ENCODE measurements at places on chromosomes 1 and 21.

DNA sequence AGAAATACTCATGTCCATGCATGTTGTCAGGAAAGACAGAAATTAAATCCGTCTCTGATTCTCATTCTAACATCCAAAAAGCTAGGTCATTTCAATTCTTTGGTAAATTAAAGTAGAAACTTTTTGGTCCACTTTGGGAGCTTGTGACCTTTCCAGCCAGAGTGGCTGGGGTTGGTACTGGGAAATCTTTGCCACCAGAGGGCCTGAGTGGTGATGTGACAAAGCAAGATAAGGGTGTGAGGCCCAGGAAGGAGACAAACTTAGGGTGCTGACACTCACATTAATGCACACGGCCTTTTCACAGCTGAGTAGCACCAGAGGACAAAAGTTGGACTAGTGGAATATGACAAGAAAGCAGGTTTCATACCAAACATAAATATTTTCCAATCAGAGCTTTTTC is 144.3 kb downstream of the DNM3 start:
- peak; percentile 18 for DNase-seq

GRCh38 chr1:18241891-18242290 is 134.3 kb downstream of the IGSF21 start:
- no peak for DNase-seq

DNA sequence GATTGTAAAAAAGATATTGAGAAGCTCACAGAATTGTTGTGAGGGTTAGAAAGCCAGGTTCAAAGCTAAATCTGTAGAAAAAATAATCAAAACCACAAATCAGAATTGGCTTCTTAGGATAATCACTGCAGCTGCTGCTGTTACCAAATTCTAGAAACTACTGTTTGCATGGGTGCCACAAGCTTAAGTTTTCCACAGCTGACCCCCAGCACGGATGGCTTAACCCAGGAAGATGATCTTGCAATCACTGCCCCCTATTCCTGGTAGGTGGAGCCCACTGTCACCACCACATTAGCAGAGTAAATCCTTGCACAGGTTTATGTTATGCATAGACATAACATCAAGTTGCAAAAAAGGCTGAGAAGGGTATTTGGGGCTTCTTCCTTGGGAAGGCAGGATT is 877.8 kb upstream of the ADGRL2 start:
- DNase-seq: no peak

GRCh38 chr1:32082022-32082421 is 9.3 kb downstream of the TMEM39B start:
- no peak for DNase-seq

- no peak for DNase-seq
Measured at GRCh38 chr1:96234299-96234698, 487.3 kb upstream of the PTBP2 start.

- DNase-seq: no peak
Measured at GRCh38 chr1:21287905-21288514, 2.3 kb downstream of the ECE1 start.

DNA sequence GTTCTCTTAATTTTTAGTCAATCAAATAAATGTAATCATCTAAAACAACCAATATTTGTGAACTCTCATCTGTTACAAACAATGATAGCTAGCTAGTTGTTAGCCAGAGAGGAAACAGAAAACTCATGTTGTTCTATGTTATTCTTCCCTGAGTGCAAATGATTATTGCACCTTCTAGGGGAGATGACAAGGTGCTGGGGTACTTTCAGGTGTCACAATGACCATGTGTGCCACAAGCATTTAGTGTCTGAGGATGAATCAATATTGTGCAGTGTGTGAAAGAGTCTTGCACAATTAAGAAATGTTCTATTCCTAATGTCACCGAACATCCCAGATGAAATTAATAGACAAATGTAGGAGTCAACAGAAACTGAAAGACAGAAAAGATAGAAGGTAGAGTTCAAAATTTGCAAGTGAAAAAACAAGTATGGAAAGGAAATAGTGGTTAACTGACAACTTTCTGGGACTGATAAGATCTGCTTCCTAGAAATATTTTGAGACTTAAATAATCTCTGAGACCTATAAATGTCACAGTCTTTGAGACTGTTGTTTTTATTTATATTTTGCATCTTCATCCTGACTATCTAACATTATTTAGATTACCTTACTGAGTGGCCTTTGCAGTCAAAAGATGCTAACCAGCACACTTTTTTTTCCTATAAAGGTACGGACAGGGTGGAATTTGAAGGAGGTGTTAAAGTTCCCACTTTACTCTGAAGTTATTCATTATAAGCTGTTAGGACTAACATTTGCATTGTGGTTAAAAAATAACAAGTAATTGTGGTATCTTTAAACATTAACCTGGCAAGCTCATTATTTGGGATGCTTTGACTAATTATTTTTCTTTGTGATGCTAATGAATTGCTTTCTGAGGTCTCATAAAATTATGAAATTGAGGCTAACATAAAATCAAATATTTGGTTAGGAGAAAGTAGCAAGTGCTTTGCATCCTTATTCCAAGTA is 21.6 kb upstream of the DPYD start:
- DNase-seq: no peak

GRCh38 chr1:156149374-156150332 is 3.7 kb upstream of the SEMA4A start:
- DNase-seq: no peak

GRCh38 chr1:22096036-22096435 is 43.5 kb downstream of the CDC42 start:
- DNase-seq: no peak

GRCh38 chr1:87760155-87760554 is 431.5 kb downstream of the LMO4 start:
- DNase-seq: no peak

DNA sequence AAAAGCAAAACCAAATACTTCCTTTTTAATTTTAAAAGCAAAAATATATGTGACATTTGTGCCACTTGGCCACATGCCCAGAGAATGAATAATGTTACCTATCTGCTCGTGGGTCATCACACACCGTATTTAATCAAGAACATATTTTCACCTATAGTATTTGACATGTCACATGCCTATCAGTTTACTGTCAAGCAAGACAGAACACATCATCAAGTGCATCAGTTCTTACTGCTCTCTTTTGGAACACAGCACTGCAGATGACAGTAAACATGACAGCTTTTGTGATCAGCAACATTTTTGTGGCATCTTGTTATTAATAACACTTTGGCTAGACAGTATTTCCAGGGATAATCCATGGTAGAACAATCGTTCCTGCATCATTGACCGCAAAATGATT is 134.4 kb downstream of the LRRC7 start:
- DNase-seq: no peak
